ENCODE measurements at places on chromosomes 4 and X. TPM values are rescaled to one million over a fixed set of nuclear protein-coding genes. Genes with fewer than 3 reads are reported as not detected.

The HTRA3 gene
- 43.7 TPM for total RNA-seq

The UTP3 gene
- 37.1 TPM for total RNA-seq

The ATP2B3 gene
- total RNA-seq: not detected

The KIAA1210 gene
- total RNA-seq: not detected

The AGA gene
- total RNA-seq: 17.3 TPM

The SOWAHD gene
- total RNA-seq: 2.7 TPM

The TMEM47 gene
- 8.5 TPM for total RNA-seq

The FBXW7 gene
- 120 TPM for total RNA-seq

- no peaks in the 10 kb centered on the region for H3K4me1 ChIP-seq
- H3K4me3 ChIP-seq: no peak overlapping the region
- H3K36me3 ChIP-seq: no peaks in the 10 kb centered on the region
- H3K27me3 ChIP-seq: no peaks in the 10 kb centered on the region
- DNase-seq: no peak
- no peak overlapping the region for H3K27ac ChIP-seq
These were observed 229.6 kb upstream of the DIAPH2 start for GRCh38 chrX:96455078-96455477.

DNA sequence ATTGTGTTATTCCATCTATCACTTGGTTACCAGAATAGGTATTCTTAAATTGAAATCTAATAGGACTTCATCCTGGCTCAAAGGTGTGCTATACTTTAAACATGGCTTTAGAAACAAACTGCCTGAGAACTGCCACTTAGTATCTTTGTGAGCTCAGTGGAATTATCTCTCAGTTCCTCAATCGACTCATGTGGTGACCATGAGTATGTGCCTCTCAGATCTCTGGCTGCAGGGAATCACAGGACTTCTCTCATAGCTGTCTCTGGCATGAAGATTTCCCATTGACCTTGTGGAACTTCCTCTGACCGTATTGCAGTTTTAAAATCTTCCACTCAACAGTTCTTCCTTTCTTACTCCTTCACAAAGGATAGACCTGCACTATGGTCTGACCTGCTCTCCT is 681.9 kb upstream of the BOD1L1 start:
- no peak overlapping the region for H3K27ac ChIP-seq
- no peaks in the 10 kb centered on the region for H3K4me1 ChIP-seq
- no peaks in the 10 kb centered on the region for H3K27me3 ChIP-seq
- H3K36me3 ChIP-seq: no peaks in the 10 kb centered on the region

GRCh38 chr4:150211016-150211415 is 132.8 kb downstream of the DCLK2 start:
- H3K4me1 ChIP-seq: no peaks in the 10 kb centered on the region
- H3K36me3 ChIP-seq: no peaks in the 10 kb centered on the region
- no peak overlapping the region for H3K27ac ChIP-seq
- H3K27me3 ChIP-seq: no peaks in the 10 kb centered on the region

DNA sequence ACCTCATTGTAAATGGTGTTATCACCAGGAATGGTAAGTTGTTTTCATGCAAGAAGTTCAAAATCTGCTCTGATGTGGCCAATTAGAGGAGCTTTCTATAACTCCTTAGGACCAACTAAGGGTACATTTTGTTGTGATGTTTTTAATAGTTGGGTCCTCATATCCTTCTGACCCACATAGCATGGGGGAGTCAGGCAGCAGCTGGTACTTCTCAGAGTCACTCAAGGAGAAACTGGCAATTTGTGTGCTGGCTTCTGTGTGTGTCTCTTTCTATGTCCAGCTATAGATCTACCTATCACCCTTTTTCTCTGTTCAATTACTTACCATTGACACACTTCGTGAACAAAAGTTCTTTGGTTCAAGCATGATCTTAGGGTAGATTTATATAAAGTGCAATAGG is 194.3 kb upstream of the TENM3 start:
- no peak overlapping the region for H3K27ac ChIP-seq
- no peak for DNase-seq
- H3K36me3 ChIP-seq: no peaks in the 10 kb centered on the region

DNA sequence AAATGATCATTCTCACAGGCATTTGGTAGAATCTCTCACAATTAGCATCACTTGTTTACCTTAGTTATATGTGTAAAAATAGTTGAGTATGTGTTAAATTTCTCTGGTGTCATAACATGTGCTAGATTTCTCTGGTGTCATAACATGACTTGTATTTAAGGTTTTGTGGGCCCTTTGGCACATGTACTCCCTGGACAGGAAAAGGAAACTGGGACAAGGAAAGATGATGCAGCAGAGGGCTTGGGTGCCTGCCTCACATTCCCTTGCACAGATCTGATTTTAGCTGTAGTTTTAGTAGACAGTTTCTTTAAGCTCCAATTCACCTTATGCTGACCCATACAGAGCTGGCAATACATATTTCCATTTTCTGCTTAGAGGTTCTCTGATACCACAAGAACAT is 726.0 kb downstream of the C4orf33 start:
- H3K36me3 ChIP-seq: no peaks in the 10 kb centered on the region
- no peak overlapping the region for H3K4me3 ChIP-seq
- DNase-seq: no peak
- no peaks in the 10 kb centered on the region for H3K27me3 ChIP-seq
- H3K4me1 ChIP-seq: no peaks in the 10 kb centered on the region

- DNase-seq: no peak
- H3K27me3 ChIP-seq: no peaks in the 10 kb centered on the region
- H3K4me3 ChIP-seq: no peak overlapping the region
- no peaks in the 10 kb centered on the region for H3K4me1 ChIP-seq
- H3K27ac ChIP-seq: no peak overlapping the region
- no peaks in the 10 kb centered on the region for H3K36me3 ChIP-seq
These were observed 48.7 kb downstream of the TMEM131L start for GRCh38 chr4:153514688-153515426.

- H3K27ac ChIP-seq: no peak overlapping the region
- no peaks in the 10 kb centered on the region for H3K27me3 ChIP-seq
- H3K4me3 ChIP-seq: no peak overlapping the region
- no peaks in the 10 kb centered on the region for H3K36me3 ChIP-seq
- no peak for DNase-seq
These were observed 2068.9 kb downstream of the PCDH7 start for GRCh38 chr4:32789026-32789608.

DNA sequence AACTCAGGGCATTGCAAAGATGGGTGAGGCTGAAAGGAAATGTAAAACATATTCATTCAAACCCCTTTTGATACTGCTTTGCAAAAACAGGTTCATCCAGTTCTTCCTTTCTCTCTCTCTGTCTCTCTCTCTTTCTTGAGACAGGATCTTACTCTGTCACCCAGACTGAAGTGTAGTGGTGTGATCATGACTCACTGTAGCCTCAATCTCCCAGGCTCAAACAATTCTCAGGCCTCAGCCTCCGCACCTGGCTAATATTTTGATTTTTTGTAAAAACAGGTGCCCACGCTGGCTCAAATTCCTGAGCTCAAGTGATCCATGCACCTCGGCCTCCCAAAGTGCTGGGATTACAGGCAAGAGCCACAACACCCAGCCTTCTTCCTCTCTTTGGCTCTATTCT is 15.6 kb upstream of the DCHS2 start:
- H3K27me3 ChIP-seq: no peaks in the 10 kb centered on the region
- H3K4me3 ChIP-seq: no peak overlapping the region
- DNase-seq: no peak
- H3K36me3 ChIP-seq: no peaks in the 10 kb centered on the region
- no peaks in the 10 kb centered on the region for H3K4me1 ChIP-seq

Measured in Peyer's patch (tissue), 4 donors.